Ureter (tissue), 1 donor: ENCODE measurements at places on chromosomes 16 and 17. TPM values are rescaled to one million over a fixed set of nuclear protein-coding genes. Genes with fewer than 3 reads are reported as not detected.
A peak's percentile ranks its signal among the peaks of the same experiment; 100 is the strongest.

DNA sequence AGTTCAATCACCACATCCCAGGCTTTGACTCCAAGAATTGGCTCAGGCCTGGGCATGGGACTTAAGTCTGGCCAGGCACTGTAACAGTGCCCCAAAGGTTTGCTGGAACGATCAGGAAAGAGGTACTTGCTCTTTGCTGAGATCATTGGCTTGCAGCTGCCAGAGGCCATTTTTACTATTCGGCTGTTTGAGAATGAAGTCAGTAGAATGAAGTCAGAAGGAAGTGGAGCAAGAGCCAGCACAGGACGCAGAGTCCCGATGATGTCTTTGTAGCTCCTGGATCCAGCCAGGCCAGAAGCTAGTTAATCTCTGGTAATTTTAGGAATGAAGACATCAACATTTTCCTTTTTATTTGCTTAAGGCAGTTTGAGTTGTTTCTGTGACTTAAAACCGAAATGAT, 195.5 kb downstream of the RAB11FIP4 start:
- DNase-seq, result no peak

DNA sequence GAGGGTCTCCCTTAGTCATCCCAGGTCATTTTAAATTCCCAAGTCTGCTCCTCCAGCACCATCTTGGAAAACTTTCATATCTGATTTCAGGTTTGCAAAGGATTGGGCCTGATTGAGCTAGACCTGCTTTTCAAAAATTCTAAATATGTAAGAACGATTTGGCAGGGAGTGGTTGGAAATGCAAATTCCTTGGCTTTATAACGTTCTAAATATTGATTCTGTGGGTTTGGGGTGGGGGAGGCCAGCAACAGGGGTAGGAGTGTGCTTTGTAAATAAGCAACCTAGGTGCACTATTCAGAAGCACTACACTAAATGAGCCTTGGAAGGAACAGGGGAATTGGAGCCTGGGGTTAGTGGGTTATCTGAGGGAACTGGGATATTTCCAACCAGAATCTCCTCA, 47.9 kb downstream of the TMEM114 start:
- DNase-seq, result no peak

GRCh38 chr16:57643910-57644309, 15.5 kb downstream of the ADGRG1 start:
- DNase-seq, result no peak

- DNase-seq, result no peak
Measured at GRCh38 chr17:78133971-78134898, 3.7 kb downstream of the TMC8 start.

GRCh38 chr16:76729525-76729924, 452.3 kb downstream of the CNTNAP4 start:
- no peak for DNase-seq

DNA sequence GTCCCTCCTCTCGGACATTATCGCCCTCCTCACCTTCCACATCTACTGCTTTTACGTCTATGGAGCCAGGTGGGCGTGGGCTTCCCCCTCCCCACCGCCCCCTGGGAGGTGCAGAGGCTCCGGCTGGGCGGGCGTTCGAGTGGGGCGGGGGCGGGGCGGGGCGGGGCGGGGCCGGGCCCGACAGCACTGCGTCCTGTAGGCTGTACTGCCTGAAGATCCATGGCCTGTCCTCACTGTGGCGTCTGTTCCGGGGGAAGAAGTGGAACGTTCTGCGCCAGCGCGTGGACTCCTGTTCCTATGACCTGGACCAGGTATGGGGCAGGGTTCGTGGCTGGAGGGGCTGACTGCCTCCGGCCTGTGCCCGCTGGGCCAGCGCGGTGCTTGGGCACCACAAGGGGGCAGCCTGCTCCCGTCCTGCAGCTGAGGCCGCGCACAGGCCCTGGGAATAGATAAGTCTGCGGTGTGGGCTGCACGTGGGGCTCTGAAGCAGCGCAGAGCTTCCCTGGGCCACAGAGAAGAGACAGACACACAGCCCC, 9.2 kb downstream of the PIGQ start:
- no peak for DNase-seq

DNA sequence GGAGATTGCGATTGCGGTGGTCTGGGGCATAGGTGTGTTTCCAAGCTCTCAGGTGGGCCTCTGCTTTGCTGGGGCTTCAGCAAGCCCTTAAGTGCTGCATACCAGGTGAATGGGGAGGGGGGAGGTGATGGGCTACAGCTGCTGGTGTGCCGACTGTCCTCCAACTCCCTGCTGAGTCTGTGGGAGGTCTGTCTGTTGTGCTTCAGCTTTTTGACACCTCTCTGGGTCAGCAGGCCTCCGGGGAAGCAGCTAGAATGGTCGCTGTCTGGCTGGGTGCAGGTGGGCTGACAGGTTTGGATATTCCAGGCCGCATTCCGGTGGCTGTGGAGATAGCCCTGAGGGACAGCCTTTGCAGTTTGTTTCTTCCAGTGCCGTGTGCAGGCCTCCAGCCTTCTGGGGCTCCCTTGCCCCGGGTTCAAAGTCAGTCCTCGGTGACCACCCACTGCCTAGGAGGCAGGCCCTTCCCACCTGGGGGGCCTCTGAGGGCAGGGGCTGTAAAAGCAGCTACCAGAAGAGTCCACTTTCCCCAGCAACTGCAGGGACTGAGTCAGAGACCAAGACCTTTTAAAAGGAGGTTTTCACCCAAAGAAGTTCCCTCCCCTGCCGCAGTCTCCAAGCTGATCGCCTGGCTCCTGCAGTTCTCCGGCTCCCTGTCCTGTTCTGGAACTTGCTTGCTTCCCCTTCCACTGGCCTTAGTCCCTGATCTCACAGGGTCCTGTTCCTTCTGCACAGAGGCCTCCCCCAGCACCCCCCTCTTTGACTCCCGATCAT, 2.0 kb upstream of the TTYH2 start:
- no peak for DNase-seq

- no peak for DNase-seq
Measured at GRCh38 chr17:60641126-60641525, 36.5 kb upstream of the BCAS3 start.

DNA sequence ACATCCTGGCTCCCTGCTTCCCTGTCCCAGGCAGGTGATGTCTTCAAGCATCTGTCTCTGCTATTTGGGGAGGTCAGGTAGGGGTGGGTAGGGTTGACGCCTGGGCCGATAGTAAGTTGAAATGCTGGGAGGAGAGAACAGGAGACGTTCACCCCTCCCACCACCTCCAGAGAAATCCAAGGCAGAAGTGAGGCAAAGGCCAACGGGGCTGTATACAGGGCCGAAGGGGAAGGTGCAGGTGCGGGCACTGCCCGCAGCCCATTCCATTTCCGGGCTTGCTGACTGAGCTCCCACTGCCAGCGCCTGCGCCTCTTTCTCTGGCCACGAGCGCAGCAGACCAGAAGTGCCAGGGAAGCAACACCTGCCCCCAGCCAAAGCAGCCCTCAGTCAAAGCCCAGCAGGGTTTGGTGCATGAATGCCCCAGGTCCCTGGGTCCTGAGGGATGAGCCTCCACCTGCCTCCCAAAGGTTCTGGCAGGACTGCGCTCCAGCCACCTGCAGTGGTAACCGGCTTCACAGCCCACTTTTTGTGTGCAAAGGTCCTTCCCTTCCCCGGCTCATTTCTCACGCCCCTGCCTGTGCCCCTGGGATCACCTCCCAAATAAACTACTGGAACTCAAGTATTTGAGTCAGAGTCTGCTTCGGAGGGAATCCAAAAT, 127.6 kb upstream of the TNRC6C start:
- no peak for DNase-seq

DNA sequence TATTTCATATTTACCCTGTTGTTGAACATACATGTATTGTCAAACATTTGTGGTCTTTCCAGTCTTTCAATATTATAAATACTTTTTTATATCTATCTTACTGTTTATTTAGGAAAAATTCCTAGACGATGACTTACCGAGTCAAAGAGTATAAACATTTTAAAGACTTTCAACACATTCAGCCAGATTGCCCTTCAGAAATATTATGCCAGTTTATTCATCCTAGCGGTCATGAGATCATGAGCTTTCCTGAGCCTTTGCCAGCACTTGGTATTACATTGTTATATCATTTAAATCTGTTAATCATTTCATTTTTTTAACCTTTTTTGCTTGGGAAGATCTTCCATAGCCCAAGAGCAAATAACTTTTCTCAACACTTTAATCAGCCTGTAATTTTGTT, 197.4 kb downstream of the SPECC1 start:
- no peak for DNase-seq

- no peak for DNase-seq
Measured at GRCh38 chr16:66264311-66265047, 102.0 kb upstream of the CDH5 start.

DNA sequence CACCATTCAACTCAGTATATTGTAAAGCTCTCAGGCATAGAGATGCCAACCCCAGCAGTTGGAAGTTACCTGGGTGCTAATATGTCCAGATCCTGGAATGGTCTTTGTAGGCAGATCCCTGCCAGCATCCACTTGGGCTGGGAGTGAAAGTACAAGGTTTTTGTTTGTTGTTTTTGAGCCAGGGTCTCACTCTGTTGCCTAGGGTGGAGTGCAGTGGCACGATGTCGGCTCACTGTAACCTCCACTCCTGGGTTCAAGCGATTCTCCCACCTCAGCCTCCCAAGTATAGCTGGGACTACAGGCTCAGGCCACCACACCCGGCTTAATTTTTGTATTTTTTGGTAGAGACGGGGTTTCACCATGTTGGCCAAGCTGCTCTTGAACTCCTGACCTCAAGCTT, 177.6 kb downstream of the IRF8 start:
- DNase-seq, result no peak

- DNase-seq, result no peak
Measured at GRCh38 chr17:67107171-67107570, 62.8 kb downstream of the CACNG1 start.

DNA sequence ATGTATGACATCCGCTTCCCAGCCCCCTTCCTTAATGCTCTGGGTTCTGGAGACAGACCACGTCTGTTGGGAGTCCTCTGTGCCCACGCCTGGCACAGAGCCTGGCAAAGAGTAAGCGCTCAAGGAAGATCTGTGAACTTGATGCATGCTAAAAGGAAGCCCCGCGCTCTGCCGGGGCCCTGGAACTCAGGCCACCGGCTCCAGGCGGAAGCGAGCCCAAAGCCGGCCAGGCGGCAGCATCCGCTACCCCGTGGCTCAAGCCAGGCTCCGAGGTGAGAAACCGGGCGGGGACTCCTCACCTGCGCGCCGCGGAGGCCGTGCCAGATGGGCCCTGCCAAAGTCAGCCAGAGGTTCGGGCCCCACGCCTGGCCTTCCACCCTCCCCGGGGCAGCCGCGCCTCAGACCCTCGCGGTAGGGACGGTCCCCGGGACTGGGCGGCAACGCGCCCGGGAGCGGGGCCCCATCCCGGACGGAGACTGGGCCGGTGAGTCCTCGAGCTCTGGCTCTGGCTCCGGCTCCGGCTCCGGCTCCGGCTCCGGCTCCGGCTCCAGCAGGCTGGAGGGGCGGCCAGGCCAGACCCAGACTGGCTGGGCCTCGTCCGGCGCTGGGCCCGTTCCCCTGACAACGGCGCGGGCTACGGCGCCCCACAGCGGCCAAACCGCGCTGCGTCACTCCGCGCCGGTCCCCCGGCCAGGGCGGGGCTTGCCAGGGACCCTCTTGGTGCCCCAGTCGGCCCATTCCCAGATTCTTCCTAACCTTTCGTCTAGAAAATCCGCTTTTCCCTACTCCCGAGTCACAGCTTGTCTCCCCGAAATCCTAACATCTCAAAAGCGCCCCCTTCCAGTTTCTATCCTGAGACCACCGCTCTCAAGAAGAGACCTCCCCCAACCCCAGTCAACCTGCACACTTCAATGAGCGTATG, at the start of gene ZDHHC1:
Gene ZDHHC1 (minus strand): TSS at position 606 of the 922 bp plus-strand sequence. CDS start 8,702 bp downstream, outside the sequence.
- peak; percentile 71 for DNase-seq

DNA sequence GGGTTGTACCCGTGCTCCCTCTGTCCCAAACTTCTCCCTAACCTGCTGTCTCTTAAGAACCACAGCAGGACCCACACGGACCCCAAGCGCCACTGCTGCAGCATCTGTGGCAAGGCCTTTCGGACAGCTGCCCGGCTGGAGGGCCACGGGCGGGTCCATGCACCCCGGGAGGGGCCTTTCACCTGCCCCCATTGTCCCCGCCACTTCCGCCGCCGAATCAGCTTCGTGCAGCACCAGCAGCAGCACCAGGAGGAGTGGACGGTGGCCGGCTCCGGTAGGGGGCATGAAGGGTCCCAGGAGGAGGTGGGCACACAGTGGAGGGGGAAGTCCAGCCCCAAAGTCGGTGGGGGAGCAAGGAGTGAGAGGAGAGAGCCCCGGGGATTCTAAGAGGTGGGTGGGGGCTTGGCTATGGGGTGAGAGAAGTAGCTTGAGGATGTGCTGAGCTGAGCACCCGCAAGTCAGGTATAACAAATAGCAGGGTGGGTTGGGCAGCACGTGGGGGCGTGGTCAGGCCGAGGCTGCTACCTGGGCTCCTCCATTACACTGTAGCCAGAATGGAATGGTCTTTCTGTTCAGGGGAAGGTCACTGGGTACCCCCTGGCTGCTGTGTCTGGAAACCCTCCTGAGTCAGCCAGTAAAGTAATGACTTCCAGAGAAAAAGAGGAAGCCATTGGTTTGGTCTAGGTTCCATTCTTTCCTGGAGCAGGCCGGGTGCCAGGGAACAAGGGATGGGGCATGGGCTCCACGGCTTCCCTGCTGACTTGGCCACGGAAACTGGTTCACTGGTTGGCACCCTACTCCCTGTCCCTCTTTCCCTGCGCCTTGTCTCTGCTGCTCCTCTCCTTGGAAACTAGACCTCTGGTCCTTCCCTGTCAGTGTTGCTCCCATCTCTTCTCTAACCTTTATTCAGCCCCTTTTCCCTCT, 7.1 kb downstream of the PRSS53 start:
- DNase-seq, result no peak

DNA sequence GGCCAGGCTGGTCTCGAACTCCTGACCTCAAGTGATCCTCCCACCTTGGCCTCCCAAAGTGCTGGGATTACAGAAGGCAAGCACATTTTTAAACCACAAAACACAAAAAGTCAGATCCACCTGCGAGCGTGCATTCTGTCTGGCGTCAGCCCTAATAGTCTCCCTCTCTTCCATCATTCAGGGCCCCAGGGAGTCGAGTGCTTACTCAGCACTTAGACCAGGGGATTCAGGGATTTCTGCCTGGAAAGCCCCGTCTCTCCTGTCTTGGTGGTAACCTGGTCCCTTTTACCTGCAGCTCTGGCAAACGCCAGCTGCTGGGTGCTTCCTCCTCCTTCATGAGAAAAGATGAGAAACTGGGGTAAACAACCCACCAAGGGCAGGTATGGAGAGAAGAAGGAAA, 443.1 kb downstream of the SOX9 start:
- no peak for DNase-seq

DNA sequence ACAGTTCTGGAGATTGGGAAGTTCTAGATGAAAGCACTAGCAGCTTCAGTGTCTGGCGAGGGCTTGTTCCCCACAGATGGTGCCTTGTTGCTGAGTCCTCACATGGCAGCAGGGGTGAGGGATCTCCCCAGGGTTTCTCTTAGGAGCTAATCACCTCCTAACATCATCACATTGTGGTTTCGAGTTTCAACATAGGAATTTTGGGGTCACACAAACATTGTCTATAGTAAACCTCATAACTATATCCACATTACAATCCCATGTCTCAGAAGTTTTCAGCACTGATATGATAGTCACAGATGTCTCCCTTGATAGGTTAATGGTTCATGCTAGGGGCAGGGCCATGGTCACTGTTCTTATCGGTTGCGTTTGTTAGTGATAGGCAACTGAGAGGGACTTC, 13.8 kb downstream of the CLUAP1 start:
- no peak for DNase-seq

- DNase-seq, result no peak
Measured at GRCh38 chr17:18949566-18949965, 2.4 kb upstream of the SLC5A10 start.

Gene CLCN7
- total RNA-seq, result 77.5 TPM

Gene OR1F1
- not detected for total RNA-seq

Gene NPIPB12
- 138 TPM for total RNA-seq
